Large intestine (tissue), 12 donors: ENCODE measurements at places on chromosomes 5 and 9. TPM values are rescaled to one million over a fixed set of nuclear protein-coding genes. Genes with fewer than 3 reads are reported as not detected.

Gene TMEM252
- 2.4 TPM for polyA plus RNA-seq

Gene SURF2
- 16.3 TPM for polyA plus RNA-seq

Gene CARTPT
- polyA plus RNA-seq, result 8.5 TPM

Gene FOXD4
- 0.42 TPM for polyA plus RNA-seq

Gene SHISAL2B
- polyA plus RNA-seq, result 0.06 TPM

GRCh38 chr5:142235050-142235797, 89.6 kb downstream of the SPRY4 start:
- DNase-seq, result peak; percentile 40
- no peak overlapping the region for H3K27ac ChIP-seq
- no peaks in the 10 kb centered on the region for H3K4me1 ChIP-seq
- no peak overlapping the region for H3K4me3 ChIP-seq

- H3K4me1 ChIP-seq, result peaks cover 9% of the 10 kb centered on the region
- no peaks in the 10 kb centered on the region for H3K27me3 ChIP-seq
- H3K27ac ChIP-seq, result peak overlapping the region; percentile 82
- no peak overlapping the region for H3K4me3 ChIP-seq
- no peaks in the 10 kb centered on the region for H3K36me3 ChIP-seq
Measured at GRCh38 chr5:142327111-142327842, 2.5 kb upstream of the SPRY4 start.

DNA sequence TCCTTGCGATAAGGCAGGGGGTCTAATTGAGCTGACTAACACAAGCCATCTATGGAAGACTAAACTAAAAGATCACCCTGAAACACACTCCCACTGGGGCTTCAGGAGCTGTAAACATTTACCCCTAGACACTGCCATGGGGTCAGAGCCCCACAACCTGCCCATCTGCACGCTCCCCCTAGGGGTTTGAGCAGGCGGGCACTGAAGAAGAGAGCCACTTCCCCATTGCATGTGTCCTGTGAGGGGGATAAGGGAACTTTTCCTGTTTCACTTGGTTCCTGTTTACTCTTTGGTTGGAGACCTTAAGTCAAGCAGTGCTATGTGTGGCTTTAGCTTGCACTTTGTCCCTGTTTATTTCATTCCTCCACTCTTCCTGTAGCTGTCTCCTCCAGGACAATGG, 1929.5 kb upstream of the CDH9 start:
- no peaks in the 10 kb centered on the region for H3K4me1 ChIP-seq
- H3K27me3 ChIP-seq, result no peaks in the 10 kb centered on the region
- H3K36me3 ChIP-seq, result no peaks in the 10 kb centered on the region
- no peak for DNase-seq

DNA sequence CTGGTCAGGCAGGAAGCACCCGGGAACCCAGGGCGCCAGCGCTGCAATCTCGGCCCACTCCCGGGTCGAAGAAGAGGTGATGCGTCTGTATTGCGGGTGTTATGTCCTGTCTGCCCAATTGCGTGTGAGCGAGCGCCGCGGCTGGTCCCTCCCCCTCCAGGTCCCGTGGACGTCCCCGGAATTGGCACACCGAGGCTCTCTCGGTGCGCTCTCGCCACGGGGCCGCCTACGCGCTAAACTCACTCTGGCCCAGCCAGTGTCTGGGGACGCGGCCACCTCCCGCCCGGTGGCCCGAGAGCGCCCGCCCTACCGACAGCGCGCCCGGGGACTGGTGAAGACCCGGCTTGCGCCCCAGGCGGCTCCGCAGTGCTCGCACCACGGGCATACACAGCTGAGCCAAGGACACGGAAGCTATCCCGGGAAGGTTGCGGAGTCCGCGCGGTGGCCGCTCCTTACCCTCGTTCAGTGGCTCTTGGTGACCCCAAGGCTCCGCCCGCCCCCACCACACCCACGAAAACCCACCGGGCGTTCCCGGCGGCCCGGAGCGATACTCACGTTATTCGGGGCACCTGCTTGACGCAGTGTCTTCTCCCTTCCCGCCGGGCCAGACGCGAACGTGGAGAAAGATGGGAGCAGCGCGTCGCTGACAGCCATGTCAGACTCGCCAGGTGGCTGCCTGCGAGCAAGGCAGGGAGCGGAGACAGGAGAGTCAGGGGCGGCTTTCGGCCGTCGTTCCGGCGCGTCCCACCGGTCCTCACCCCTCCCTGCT, 1.0 kb downstream of the KLF4 start:
- H3K27me3 ChIP-seq, result peaks cover 41% of the 10 kb centered on the region
- peaks cover 24% of the 10 kb centered on the region for H3K36me3 ChIP-seq
- H3K4me1 ChIP-seq, result peaks cover 30% of the 10 kb centered on the region
- DNase-seq, result peak; percentile 58
- peak overlapping the region; percentile 62 for H3K4me3 ChIP-seq
- peak overlapping the region; percentile 72 for H3K27ac ChIP-seq

DNA sequence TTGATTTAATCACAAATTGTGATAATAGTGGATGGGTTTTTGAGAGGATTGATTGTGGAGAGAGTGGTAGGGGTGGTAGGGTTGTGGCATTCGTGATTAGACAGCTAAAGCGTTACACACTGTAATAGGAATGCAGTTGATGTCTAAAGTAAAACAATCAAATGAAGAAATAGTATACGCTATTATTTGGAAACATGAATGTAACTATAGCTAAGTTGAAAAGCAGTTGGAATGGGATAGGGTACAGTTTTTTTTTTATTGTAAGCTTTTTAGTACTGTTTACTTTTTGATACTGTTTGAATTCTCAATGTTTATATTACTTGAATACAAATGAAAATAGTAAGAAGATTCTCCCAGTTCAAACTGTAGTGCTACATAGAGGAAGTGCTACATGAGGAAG, 51.8 kb downstream of the RANBP17 start:
- no peaks in the 10 kb centered on the region for H3K27me3 ChIP-seq
- H3K36me3 ChIP-seq, result no peaks in the 10 kb centered on the region
- H3K4me1 ChIP-seq, result no peaks in the 10 kb centered on the region
- no peak for DNase-seq

DNA sequence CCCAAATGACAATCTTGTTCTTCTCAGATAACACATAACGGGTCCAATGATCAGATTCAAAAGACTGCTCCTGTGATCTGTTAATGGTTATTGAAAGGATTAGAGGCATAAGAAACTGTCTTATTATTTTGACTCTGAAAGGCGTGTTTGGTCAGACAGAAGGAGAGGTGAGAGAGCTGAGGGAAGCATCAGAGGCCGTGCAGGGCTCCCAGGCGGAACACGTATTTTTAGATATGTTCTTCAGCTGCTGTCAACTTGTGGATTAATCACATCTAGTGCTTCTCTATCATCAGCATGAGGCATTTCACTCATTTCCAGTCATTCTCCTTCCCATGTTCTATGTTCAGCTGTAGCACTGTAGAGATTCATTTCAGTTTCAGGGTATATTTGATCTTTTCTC, 199.8 kb downstream of the MAPKAP1 start:
- no peak overlapping the region for H3K4me3 ChIP-seq
- no peaks in the 10 kb centered on the region for H3K36me3 ChIP-seq
- no peaks in the 10 kb centered on the region for H3K4me1 ChIP-seq
- no peak overlapping the region for H3K27ac ChIP-seq

DNA sequence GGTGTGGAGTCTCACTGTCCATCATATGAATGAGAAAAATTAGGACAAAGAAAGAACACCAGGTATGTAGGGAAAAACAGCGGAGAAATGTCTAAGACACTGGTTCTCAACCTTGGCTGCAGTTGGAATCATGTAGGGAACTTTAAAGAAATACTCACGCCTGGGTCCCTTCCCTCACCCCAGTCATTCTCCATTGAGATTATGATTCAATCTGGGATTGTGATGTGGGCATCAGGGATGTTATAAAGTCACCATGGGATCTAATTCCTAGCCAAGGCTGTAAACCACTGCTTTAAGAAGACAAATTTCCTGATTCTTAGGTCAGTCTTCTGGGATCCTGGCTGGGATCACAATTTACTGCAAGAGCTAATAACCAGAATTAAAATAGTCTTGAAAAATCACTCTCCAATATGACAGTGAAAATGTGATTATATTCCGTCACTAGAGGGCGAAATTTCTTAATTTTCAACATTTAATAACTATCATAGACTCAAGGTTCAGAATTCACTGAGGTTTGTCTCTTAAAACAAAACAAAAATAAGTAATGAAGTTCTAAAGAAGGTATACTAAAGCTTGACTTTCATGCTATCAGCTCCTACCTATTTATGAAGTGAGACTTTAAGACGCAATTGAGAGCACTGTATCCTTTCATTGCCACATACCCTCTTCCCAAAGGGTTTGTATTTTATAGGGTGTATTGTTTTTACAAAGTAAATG, 60.5 kb downstream of the GLDC start:
- no peak for DNase-seq

- no peak overlapping the region for H3K4me3 ChIP-seq
- H3K4me1 ChIP-seq, result no peaks in the 10 kb centered on the region
- DNase-seq, result peak; percentile 44
- no peak overlapping the region for H3K27ac ChIP-seq
- H3K36me3 ChIP-seq, result no peaks in the 10 kb centered on the region
Measured at GRCh38 chr5:11273180-11273903, 512.3 kb upstream of the DAP start.

DNA sequence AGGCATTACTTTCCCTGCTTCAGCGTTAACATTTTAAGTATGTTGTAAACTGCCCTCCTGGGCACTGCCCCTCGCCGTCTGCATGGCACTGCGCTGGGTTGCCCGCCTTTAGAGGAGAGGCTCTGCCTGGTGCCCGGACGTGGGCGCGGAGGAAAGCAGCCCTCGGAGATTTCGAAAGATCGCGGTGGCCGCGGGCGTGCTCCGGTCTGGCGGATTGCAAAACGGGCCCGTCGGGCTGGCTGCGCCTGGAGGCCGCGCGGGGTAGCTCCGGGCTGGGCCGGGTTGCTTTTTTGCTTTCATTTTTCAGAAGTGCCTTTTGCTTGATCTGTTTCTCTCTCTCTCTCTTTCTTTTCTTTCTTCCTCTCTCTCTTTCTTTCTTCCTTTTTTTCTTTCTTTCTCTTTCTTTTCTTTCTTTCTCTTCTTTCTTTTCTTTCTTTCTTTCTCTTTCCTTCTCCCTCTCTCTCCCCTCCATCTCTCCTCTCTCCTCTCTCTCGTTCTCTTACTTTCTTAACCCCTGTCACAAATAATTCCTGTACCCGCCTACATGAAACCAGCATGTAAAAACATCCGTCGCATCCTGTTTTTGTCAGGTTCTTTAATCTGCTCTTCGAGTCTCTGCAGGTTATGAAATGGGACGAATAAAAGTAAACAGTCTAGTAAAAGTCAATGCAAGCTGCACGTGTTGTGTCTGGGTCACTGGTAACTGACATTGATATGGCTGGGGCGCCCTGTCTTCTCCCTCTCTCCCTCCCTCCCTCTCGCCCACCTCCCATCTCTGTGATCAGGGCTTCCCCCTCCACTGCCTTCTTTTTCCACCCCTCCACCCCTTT, 1.7 kb downstream of the FST start:
- H3K36me3 ChIP-seq, result no peaks in the 10 kb centered on the region
- no peak overlapping the region for H3K27ac ChIP-seq
- peak; percentile 52 for DNase-seq
